ENCODE measurements at places on chromosomes 1 and 21. TPM values are rescaled to one million over a fixed set of nuclear protein-coding genes. Genes with fewer than 3 reads are reported as not detected.

ITGB2 gene
- total RNA-seq, result 22.5 TPM

DNA sequence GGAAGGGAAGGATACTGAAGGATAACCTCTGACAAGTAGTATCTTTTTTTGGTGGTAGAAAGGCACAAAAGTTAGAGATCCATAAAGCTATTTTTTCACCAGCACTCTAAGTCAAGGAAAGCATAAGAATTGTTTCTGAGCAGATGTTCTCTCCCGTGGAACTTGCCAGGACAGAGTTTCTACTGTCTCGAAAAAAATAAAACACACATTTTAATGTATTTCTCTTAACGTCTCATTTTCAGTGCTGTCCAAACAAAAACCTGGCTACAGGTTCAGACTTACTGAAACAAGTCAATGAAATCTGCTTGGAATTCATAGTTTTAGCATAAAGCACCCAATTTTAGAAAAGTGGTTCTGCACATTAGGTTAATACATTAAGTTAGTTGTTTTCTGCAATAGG, 338.3 kb downstream of the LTN1 start:
- peak; percentile 30 for DNase-seq

GRCh38 chr1:162022626-162023025, 1.0 kb downstream of the OLFML2B start:
- DNase-seq, result no peak

DNA sequence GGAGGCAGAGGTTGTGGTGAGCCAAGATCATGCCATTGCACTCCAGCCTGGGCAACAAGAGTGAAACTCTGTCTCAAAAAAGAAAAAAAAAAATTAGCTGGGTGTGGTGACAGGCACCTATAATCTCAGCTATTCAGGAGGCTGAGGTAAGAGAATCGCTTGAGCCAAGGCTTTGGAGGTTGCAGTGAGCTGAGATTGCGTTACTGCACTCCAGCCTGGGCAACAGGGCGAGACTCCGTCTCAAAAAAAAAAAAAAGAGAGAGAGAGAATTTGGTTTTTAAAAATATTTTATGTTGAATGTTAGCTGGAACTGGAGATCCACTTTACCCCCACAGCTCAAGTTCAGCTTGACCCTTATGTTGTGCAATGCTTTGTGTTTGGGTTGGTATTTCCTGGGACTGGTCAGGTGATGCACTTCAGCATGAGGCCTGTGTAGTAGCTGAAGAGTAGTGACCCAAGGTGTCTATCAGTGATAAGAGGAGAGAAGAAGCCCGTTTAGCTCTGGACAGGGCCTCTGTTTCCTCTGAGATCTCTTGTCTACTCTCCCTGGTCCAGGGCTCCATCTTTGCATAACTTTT, 36.8 kb upstream of the MACF1 start:
- no peak for DNase-seq

LEMD1 gene
- total RNA-seq, result not detected

- DNase-seq, result no peak
Observed at GRCh38 chr1:29539971-29540370, 303.6 kb downstream of the PTPRU start.

- no peak for DNase-seq
Observed at GRCh38 chr1:39922251-39922688, 20.6 kb upstream of the MYCL start.

DNA sequence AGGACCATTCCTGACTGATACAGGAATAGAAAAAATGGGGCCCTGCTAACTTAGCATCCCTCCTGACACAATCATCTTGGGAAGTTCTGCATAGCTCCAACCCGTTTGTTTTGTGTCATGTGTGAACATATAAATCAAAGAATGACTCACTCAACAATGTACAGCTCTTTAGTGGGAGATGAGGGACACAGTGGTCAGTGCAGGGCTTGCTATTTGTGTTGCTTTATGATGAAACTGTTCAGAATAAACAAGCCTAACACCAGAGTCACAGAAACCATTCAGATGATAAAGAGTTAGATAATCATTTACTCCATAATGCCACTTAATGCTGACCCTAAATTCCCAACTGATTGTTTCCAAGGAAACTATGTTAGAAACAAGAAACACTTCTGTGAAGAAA, 154.2 kb upstream of the ZNHIT6 start:
- no peak for DNase-seq
